ENCODE measurements at places on chromosomes 7 and 10. TPM values are rescaled to one million over a fixed set of nuclear protein-coding genes. Genes with fewer than 3 reads are reported as not detected.
A peak's percentile ranks its signal among the peaks of the same experiment; 100 is the strongest.

DNA sequence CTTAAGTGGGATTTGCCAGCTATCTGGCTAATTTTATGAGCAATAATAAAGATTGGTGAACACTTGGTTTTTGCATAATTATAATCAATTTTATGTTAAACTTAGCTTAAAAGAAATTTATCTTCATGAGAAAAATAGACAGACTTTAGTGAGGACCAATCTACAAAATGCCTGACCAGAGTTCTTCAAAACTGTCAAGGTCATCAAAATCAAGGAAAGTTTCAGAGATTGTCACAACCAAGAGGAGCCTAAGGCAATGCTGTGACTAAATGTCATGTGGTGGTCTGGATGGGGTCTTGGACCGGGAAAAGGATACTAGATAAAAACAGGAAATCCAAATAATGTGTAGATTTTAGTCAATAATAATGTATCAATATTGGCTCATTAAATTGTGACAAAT is 17.7 kb upstream of the FAM170B start:
- DNase-seq, result no peak

GRCh38 chr7:143419880-143420279 is 11.2 kb upstream of the EPHA1 start:
- DNase-seq, result peak; percentile 89

DNA sequence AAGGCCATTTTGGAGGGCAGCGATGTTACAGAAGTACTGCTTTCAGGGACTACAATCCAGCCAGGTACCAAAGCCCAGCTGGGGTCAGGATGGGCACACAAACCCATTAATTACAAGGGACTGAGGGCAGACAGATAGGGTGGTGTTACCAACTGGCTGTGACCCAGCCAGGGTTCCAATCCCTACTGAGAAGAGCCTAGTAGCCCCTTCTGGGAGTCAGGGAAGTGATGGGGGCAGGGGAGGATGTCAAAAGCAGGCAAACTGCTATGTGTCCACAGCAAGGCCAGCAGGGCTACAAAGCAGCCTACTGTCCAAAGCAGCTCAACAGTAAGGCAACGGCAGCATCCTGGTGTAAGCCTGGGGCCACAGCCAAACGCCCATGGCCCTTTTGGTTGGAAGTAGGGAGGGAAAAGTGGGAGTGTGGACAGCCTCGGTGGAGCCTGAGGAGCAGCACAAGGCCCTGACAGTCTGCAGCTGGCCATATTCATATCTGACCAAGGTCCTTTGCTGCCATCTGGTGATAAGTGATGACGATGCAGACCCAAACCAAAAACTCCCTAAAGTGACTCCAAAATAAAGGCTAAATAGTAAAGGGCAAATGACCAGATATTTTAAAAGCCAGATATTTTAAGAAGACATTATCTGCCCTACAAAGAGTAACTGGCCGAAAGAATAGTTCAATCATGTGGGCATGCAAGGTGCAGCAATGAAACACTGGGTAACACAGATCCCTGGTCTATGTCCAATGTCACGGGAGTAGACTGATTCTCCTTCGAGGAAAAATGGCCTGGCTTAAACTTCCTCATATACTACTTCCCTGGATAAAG is 56.9 kb downstream of the XPNPEP1 start:
- peak; percentile 16 for DNase-seq

GRCh38 chr10:96685306-96685705 is 35.0 kb downstream of the PIK3AP1 start:
- no peak for DNase-seq

DNA sequence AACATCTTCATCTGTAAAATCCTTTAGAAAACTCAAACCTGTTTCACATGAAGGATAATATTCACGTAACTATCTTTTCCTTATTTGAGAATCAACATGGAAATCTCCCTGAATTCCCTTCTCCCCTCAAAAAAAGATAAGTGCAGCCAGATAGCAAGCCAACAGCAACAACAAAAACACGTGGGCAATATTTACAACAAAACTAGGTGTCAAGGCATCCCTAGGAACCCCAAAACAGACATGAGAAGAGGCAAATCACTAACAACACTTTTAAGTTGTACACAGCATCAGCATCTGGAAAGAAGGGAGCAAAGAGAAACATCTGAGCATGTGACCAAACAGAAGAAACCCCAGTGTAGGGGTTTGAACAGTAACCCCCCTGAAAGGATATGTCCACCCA is 12.2 kb downstream of the ARHGAP21 start:
- DNase-seq, result no peak

- DNase-seq, result no peak
Measured at GRCh38 chr7:2499719-2500430, 19.7 kb upstream of the LFNG start.

DNA sequence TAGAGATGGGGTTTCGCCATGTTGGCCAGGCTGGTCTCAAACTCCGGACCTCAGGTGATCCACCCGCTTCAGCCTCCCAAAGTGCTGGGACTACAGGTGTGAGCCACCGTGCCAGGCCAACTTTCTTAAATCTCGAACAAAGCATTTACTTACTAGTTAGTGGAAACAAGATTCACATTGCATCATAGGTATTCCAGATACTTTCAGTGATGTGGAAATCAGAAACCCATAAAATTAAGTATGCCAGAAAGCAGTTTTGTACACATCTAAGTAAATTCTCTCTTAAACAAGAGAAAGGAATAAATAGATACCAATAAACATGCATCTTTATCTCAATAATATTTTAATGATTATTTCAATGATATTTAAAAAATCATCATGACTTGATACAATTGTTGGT is 75.5 kb downstream of the DGKI start:
- DNase-seq, result no peak

DNA sequence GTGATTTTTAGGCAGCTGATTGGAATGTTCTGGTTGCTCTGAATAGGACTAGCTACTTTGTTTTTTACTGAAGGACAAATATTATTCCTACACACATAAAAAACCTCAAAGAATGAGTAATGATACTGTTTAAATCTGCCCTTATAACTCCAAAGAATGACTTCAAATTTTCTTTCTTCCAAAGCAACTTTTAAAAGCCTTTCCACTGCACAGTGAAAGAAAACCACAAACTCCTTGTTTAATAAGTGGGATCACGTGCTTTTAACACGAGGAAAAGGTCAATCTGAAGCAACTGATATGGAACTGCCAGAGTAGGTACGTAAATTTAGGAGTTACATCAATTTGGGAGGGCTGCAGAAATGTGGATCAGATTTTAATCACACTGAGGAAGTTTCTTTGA is 8.0 kb upstream of the PRKCQ start:
- DNase-seq, result no peak

- DNase-seq, result no peak
Measured at GRCh38 chr7:217781-218180, 25.4 kb downstream of the FAM20C start.

DNA sequence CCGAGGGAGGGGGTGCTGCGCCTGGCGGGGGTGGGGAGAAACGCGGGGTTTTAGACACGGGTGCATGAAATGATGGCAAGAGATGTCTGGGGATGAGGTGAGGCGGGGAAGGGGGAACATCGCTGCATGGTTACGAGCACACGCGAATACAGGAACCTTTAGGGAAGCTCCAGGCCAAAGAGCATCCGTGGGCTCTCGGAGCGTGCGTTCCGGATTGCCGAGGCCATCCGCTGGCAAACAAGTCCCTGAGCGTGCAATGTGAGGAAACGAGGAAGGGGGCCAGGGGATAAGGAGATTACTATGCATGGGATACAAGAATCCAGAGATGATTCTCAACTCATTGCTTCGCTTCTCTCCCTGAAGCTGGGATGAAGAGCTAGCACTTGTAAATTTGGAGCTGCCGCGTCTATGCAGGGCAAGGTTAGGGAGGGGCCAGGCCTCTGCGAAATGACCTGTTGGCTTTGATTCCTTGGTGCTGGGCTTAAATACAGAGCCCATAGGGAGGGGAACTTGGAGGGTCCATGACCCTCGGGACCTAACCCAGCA is 520 bp upstream of the WNT2 start:
- no peak for DNase-seq

DNA sequence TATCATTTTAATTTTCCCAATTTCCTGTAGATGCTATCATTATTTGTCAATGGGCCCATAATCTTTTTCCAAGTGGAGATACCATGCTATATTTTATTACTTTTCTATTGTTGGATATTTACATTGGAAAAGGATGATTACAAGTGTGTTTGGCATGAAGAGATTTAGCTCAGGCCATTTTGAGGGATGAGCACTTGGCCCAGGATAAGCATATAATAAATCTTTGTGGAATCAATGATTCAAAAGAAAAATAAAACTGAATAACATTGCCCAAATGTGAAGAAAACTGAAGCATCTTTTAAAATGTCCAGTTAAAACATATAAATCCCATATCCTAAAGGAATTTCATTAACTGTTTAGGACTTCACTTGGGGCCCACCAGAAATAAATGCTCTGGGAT is 260.9 kb upstream of the BMPER start:
- no peak for DNase-seq

- DNase-seq, result no peak
Measured at GRCh38 chr7:95180-95862, 97.0 kb upstream of the FAM20C start.

DNA sequence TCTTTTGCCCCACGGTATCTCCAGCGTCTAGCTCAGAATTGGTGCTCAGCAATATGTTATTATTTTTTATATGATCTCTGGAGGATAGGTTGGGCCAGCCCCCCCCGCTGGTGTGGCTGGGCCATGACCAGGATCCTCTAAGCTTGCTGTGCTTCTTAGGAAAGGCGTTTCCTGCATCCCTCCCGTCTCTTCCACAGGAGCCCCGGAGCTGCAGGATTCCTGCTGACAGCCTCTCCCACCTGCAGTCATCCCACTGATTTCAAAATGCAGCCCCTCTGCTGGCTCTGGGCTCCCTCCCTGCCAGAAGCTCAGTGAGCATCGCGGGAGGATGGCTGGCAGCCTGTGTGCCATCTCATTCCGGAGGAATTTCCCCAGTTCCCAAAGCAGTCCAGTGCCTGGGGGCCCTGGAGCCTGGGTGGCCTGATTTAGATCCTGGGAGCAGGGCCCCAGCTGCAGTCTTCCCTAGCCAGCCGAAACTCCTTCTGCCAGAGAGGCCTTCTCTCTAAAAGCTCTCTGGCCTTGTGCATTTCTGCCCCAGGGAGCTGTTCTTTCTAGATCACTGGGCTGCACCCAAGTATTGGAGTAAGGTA is 21.8 kb upstream of the GOLGA7B start:
- no peak for DNase-seq

GRCh38 chr7:38282081-38282480 is 8.6 kb upstream of the TARP start:
- DNase-seq, result no peak

- DNase-seq, result no peak
Measured at GRCh38 chr10:58396057-58396456, 10.8 kb downstream of the TFAM start.

- DNase-seq, result no peak
Measured at GRCh38 chr7:91050677-91051076, 213.6 kb upstream of the FZD1 start.

GRCh38 chr7:78636727-78637126 is 816.7 kb downstream of the MAGI2 start:
- no peak for DNase-seq

GRCh38 chr10:110843031-110843430 is 28.7 kb upstream of the PDCD4 start:
- DNase-seq, result no peak

GRCh38 chr10:66941491-66941890 is 15.7 kb downstream of the LRRTM3 start:
- no peak for DNase-seq

- DNase-seq, result no peak
Measured at GRCh38 chr7:155787171-155787851, 25.0 kb downstream of the SHH start.

DNA sequence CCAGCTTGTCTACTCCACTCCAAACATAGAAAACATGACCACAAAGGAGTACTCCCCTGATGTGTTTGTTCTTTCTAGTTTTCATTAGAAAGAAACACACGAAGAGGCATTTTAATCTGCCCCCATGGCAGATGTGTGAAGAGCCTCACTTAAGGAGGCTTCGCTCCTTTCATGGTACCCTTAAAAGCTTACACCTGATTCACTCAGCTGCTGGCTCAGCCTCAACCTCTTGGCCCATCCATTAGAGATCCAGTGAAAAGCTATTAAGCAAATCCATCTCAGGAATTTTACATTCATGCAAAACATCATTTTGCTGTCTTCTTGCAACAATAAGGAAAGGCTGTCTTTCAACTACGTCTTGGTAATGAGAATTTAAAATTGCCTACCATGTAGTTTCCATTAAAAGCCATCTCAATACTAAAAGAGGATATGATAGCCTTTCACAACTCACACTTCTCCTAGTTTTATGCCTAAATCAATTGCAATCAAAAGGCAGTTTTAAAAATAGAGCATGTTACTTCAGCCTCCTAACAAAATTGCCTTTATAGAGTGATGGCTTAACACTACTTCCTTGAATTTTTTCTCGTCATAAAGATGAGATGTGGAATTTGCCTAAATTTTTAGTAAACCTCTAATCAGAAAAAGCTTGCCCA is 22.7 kb downstream of the MACC1 start:
- DNase-seq, result no peak

DNA sequence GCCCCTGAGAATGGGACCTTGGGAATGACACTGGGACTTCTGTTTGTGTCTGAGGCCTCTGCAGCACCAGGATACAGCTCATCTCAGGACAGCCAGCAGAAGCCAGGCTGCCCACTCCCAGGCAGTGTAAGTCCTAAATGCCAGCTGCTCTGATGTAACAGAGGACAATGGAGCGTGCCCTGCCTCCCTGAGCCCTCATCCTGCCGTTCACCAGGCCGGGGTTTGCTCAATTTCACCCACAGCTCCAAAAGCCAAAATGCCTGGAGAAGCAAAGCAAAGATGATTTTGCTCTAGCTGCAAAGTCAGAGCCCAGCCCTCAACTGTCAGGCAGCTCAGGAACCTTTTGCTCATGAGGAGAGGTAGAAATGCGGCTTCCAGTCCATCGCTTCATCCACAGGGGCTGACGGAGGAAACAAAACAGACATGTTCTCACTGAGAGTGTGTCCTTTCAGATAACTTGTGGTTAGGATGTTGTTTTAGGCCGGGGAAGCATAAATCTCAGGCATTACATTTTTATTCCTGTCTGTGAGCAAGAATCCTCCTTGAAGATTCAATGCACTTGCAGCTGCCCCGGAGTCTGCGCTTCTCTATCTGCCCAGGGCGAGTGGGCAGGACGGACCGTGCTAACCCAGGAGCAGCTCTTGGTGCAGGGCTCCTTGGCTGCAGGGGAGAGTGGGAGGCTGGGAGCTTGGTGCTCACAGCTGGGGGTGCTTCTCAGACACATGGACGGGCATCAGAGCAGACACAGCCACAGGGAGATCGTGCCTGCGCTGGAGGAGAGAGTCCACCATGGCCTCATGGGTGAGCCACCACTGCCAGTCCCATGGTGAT is 83.2 kb upstream of the CHST15 start:
- DNase-seq, result no peak

- DNase-seq, result no peak
Measured at GRCh38 chr7:43533801-43534479, 49.0 kb upstream of the STK17A start.

GRCh38 chr10:79148452-79149344 is 79.9 kb downstream of the ZMIZ1 start:
- DNase-seq, result peak; percentile 74

The SLC39A12 gene
- not detected for total RNA-seq

The SNX10 gene
- total RNA-seq, result not detected

The ASB10 gene
- total RNA-seq, result not detected

The AOC1 gene
- total RNA-seq, result 25.2 TPM

The MINDY4 gene
- total RNA-seq, result 3.5 TPM

The LIPJ gene
- not detected for total RNA-seq

The ZNF775 gene
- 10.7 TPM for total RNA-seq

The YKT6 gene
- total RNA-seq, result 138 TPM

The OR2A12 gene
- total RNA-seq, result not detected

The PDE6C gene
- not detected for total RNA-seq

The CNTNAP2 gene
- total RNA-seq, result 0.03 TPM

The TAS2R4 gene
- total RNA-seq, result 0.23 TPM

The ARHGEF35 gene
- 12.7 TPM for total RNA-seq

The SEMA3D gene
- not detected for total RNA-seq

The PRPS1L1 gene
- not detected for total RNA-seq

The CNNM1 gene
- not detected for total RNA-seq

The NAT16 gene
- 0.13 TPM for total RNA-seq
